HS-5 (cell line): ENCODE measurements at places on chromosomes 6 and 20.

DNA sequence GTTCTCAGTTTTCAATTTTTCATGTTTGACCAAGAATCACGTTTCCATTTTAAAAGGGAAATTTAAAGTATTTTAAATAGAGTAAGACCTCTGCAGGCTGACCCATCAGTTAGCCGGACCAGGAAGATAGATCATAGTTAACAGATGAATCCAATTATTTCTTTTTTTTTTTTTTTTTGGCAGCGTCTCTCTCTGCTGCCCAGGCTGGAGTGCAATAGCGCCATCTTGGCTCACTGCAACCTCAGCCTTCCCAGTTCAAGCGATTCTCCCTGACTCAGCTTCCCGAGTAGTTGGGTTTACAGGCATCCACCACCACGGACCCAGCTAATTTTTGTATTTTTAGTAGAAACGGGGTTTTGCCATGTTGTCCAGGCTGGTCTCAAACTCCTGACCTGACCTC, 256.7 kb upstream of the CNR1 start:
- DNase-seq, result no peak

GRCh38 chr6:157985378-157986155, 3.9 kb downstream of the SYNJ2 start:
- no peak for DNase-seq

DNA sequence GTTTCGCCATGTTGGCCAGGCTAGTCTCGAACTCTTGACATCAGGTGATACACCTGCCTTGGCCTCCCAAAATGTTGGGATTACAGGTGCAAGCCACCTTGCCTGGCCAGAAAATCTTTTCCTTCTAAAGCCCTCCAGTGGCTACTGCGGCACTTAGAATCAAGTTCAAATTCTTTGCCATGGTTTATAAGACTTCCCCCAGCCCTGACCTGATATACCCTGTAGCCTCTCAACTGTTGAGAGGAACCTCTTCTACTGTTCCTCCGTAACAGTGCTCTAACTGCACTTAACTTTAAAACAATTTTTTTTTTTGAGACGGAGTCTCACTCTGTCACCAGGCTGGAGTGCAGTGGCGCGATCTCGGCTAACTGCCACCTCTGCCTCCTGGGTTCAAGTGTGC, 235.6 kb downstream of the BCAS1 start:
- DNase-seq, result no peak

DNA sequence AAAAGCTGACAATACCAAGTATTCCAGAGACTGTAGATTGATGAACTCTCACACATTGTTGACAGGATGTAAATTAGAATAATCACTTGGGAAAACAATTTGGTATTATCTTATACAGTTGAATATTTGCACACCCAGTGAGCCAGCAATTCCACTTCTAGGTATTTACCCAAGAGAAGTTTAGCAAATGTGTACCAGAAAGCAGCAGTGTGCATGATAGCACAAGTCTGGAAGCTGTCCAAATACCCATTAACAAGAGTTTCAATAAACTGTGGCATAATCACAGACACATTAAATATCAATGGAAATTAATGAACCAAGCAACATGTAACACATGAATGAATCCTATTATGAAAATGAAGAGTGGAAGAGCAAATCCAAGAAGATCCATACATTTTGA, 233.6 kb downstream of the TPBG start:
- DNase-seq, result no peak

GRCh38 chr6:34154668-34155447, 9.0 kb upstream of the GRM4 start:
- no peak for DNase-seq

GRCh38 chr6:620166-620565, 36.7 kb downstream of the HUS1B start:
- no peak for DNase-seq

- DNase-seq, result peak; percentile 92
Measured at GRCh38 chr6:32969685-32970412, 1.5 kb downstream of the BRD2 start.

- DNase-seq, result no peak
Measured at GRCh38 chr20:5528261-5528660, 211.5 kb upstream of the PROKR2 start.

DNA sequence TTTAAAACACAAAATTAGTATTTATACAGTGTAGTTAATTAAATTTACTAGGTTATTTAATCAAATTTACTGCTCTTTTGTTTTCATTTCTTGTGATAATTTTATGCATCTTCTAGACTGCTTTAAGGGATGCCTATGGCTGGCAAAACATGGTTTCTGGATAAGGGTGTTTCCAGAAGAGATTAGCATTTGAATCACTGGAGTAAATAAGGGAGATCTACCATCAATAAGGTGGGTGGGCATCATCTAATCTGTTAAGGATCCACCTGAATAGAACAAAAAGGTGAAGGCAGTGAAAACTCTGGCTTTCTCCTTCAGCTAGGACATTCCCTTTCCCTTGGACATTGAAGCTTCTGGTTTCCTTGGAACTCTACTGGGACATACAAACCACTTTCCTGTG, 146.2 kb upstream of the LAMA2 start:
- DNase-seq, result no peak

DNA sequence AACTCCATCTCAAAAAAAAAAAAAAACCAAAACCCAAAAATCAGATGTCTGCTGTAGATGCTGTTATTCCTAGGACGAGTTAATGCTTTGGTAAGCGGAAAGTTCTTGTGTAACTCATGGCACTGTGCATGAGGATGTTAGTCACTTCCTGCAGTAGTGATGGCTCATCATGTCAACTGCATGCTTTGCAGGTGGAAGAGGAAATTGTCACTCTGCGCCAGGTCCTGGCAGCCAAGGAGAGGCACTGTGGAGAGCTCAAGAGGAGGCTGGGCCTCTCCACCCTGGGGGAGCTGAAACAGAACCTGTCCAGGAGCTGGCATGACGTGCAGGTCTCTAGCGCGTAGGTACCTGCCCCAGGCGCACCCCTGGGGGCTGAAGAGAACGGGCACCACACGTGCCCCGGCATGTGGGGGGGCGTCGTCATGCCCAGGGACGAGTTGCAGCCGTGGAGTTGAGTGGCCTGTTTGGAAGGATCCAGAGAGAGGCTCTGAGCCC, 8.5 kb downstream of the TPD52L2 start:
- DNase-seq, result peak; percentile 84

- no peak for DNase-seq
Measured at GRCh38 chr6:16787128-16787682, 25.9 kb upstream of the ATXN1 start.

GRCh38 chr6:101633081-101633480, 239.6 kb downstream of the GRIK2 start:
- no peak for DNase-seq

DNA sequence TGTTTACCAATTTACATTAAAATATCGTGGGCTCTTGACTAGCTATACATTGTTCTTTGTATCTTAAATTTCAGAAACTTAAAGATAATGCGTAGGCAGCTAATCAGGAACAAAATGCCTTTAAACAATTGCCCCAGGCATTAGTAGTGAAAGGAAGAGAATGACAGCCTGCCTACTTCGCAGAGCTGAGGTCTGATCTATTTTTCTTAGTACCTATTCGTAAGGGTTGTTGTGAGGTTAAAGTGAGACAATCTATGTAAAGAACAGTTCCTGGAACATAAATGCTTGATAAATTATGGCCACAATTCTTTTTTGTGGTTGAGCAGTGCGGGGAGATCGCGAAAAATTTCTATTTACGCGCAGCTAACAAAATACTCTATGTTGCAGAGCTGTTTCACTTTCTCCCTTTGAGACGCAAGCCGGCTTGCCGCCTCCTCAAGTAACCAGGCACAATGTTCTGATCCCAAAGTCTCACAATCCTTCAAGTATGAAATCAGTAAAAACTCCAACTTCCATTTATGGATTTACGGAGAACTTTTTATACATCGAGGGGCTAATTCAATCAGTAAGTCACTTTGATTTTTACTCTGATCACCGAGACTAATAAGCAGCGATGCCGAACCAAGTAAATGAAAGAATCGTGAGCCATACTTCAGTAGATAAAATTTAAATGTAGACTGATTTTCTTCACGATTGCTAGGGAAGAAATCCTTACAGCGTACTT, 878 bp upstream of the PNRC1 start:
- no peak for DNase-seq

- peak; percentile 83 for DNase-seq
Measured at GRCh38 chr20:32067234-32067821, 15.3 kb downstream of the HCK start.

- no peak for DNase-seq
Measured at GRCh38 chr6:30547454-30547853, 8.8 kb downstream of the GNL1 start.

- DNase-seq, result no peak
Measured at GRCh38 chr6:135608031-135608430, 110.5 kb upstream of the AHI1 start.

DNA sequence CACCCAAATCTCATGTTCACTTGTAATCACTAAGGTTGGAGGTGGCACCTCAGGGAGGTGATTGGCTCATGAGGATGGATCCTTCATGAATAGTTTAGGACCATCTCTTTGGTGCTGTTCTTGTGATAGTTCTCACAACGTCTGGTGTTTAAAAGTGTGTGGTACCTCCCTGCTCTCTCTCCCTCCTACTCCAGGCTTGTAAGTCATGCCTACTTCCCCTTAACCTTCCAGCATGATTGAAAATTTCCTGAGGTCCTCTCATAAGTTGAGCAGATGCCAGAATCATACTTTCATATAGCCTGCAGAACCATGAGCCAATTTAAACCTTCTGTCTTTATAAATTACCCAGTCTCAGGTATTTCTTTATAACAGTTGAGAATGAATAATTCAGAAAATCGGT, 16.6 kb downstream of the HLA-A start:
- no peak for DNase-seq

- no peak for DNase-seq
Measured at GRCh38 chr20:17834804-17835203, 133.8 kb downstream of the SNX5 start.

- DNase-seq, result no peak
Measured at GRCh38 chr20:4100679-4101078, 85.3 kb upstream of the RNF24 start.

GRCh38 chr6:90368001-90368400, 71.4 kb upstream of the BACH2 start:
- DNase-seq, result no peak

DNA sequence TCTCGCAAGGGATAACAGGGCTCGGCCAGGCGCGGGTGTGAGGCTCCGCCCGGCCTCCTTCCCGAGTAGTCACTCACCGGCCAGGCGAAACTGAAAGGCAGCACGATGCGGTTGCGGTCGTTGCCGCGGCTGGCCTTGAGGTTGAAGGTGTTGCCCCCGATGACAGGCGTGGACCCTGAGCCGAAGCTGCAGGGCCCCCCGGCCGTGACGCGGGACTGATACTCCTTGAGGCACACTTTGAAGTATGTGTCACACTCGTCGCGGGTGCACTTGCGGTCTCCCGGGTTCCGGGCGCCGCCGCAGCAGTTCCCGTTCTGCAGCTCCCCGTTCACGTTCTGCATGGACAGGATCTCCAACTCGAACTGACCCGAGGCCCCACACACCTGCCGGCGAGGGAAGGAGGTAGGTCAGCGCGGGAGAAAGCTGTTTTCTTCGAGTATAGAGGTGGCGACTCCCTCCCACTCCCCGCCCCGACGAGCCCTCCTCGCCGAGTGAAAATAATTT, 1.1 kb downstream of the JAG1 start:
- no peak for DNase-seq

- DNase-seq, result no peak
Measured at GRCh38 chr6:51057296-51057695, 238.6 kb downstream of the TFAP2B start.

GRCh38 chr6:52546678-52547077, 30.2 kb downstream of the TRAM2 start:
- DNase-seq, result no peak

DNA sequence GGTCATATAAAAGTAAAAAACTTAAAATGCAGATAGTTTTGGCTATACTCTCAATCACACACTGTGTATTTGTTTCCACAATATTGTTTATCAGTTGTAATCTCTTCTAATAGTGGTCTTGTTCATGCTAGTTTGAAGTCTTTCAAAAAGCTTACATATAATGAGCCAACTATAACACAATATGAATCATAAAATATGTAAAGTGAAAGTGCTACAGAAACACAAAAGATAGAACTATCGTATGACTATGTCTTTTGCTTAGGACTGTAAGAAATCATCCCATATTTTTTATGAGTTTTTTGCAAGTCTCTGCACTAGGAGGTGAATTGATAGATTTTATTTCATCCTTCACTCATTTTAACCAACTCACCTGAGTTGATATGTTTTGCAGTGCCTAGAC, 136.0 kb downstream of the MMUT start:
- no peak for DNase-seq

- no peak for DNase-seq
Measured at GRCh38 chr6:98833307-98834059, 891 bp upstream of the POU3F2 start.

- DNase-seq, result no peak
Measured at GRCh38 chr6:8905757-8906156, 470.4 kb upstream of the SLC35B3 start.

DNA sequence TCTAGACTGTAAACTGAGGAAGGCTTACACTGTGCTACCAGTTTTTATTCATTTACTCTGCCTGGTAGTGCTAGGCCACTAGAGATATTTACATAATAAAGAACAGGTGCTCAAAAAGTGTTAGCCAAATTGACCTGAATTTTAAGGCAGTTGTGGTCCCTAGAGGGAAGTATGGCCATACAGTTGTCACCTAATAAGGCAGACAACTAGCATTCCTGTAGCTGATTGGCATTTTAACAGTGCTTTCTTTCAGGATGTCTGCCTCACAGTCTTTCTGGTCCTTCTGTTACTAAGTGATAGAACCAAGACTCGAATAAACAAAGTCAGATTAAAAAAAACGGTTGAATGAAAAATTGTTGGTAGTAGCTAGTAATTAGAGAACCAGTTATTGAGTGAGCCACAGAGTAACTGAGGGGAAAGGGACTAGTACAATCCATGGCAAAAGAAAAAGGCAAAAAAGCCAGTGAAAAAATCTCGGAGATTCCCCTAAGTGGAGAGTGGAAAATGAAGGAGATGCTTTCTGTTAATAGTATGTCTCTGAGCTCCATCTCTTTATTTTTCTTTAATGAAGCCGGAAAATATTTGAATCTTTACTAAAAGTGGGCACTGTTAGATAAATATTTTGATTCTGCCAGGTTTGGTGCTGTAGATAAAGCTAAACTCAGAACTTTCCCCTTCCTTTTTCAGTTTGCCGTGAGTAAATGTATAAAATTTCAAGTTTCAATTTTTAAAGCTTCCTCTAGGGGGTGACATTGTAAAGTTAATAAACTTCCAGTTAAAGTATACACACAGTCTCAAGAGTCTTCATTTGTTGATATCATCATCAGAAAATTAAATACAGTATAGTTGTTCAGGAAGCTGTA, 9.1 kb downstream of the VTA1 start:
- no peak for DNase-seq

- DNase-seq, result no peak
Measured at GRCh38 chr6:139165324-139165723, 30.4 kb downstream of the HECA start.

DNA sequence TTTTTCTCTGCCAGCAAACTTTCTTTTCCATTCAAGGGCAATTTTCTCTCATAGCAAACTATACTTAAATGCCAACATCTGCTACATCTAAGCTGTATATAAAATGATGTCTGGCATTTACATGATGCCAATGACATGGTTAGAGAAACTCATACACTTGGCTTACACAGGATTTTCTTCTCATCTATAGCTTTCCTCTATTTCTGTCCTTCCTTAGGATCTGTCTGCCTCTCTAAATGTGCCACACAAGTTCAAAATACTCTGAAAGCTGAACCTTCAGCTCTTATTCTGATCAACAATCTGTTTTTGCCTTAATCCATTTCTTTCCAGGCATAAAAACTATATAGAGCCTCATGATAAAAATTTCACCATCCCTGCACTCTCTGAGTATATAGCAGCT, 290.9 kb upstream of the RNF217 start:
- DNase-seq, result no peak

GRCh38 chr6:1601158-1602048, 8.3 kb upstream of the FOXC1 start:
- DNase-seq, result no peak
